ENCODE measurements at places on chromosomes 1 and 21.
A peak's percentile ranks its signal among the peaks of the same experiment; 100 is the strongest.

DNA sequence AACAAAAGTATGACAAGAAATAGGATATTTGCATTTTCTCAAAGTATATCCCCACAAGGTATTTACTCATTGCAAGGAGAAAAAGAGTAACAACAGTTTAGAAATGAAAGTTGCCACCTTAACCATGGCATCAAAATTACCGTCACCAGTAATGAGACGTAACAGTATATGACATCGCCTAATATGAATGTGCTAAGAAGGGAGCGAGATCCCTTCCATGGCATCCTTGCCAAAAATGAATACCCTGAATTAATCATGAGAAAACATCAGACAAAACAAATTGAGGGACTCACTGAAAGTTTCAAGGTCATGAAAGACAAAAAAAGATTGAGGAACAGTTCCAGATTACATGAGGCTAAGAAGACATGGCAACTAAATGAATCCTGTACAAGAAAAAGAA lies 78.9 kb upstream of the MROH9 start:
- DNase-seq, result no peak

- no peak for DNase-seq
These were observed 24.2 kb downstream of the PLEKHA6 start for GRCh38 chr1:204335533-204335932.

- DNase-seq, result no peak
These were observed 93.0 kb upstream of the SLC44A3 start for GRCh38 chr1:94726981-94727685.

- no peak for DNase-seq
These were observed 17.0 kb upstream of the PPIE start for GRCh38 chr1:39721664-39722063.

GRCh38 chr1:225763716-225764548 lies 13.7 kb upstream of the SRP9 start:
- no peak for DNase-seq

DNA sequence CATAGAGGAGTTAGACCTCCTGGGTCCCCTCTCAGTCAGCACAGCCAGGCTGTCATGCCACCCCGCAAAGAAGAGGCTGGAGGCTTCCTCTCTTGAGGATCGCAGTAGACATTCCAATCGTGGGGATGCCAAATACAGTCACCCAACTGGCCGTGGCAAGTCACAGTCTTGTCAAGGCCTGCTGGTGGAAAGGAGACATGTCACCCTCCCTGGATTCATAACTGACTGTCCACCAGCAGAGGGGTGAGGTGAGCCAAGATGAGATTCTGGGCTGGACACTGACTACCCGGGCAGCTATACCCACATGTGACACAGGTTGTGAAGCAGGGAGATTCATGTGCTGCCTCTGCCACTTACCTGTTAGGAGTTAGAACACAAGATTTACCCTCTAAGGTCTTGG lies 123.5 kb upstream of the NGF start:
- DNase-seq, result no peak

DNA sequence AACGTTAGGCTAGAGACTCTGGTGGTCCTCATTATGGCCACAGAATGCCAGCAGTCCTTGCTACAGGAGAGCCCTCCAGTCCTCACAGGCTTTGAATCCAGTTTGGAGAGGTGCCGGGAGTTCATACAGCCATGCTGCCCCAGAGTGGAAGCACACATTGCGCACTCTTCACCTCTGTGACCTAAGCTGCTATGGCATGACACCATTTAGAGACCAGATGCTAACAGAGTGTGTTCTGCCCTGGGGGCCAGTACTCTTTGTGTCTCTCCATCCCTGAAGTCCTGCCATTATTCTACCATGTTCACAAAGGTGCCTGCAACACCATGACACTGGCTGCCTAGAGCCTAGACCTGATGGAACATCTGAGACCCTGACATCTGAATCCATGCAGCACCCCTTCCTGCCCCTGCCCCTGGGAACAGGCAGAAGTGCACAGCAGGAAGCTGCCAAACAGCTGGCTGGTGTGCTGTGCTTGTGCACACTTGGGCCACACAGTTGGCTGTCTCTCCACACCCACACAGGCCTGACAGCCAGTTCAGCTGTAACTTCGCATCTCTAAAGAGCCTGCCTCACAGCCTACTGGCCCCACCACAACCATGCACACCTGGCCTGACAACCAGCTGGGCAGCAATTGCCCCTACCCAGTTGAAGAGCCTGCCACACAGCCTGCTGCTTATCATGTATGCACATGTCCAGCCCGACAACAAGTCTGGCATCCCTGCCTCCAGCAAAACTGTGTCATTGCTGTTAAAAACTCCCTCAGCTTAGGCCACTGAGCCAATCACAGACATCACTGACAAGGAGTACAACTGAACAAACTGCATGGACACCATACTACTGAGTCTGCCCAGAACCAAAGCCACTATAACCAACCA lies 49.1 kb downstream of the MCOLN2 start:
- peak; percentile 66 for DNase-seq

DNA sequence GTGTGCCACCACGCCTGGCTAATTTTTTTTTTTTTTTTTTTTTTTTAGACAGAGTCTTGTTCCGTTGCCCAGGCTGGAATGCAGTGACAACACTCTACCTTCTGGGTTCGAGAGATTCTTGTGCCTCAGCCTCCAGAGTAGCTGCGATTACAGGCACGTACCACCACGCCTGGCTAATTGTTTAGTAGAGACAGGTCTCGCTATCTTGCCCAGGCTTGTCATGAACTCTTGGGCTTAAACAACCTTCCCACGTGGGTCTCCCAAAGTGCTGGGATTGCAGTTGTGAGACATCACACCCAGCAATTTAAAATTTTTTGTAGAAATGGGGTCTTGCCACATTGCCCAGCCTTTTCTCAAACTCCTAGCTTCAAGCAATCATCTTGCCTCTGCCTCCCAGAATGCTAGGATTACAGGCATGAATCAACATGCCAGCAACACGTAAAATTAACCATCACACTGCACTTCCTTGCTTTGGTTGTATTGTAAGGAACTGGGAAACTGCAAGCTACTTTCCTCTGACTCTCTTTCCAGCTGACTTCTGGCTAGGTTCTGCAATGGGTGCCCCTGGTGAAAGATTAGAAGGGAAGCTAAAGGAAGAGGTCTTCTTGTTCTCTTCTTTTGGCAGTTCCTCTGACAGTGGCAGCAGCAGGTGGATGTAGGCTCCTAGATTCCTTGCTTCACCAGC lies 13.9 kb upstream of the IL6R start:
- DNase-seq, result peak; percentile 53

- DNase-seq, result no peak
These were observed 103.5 kb upstream of the CD55 start for GRCh38 chr1:207217778-207218511.

GRCh38 chr1:208066583-208066982 lies 155.7 kb upstream of the CD34 start:
- DNase-seq, result no peak

DNA sequence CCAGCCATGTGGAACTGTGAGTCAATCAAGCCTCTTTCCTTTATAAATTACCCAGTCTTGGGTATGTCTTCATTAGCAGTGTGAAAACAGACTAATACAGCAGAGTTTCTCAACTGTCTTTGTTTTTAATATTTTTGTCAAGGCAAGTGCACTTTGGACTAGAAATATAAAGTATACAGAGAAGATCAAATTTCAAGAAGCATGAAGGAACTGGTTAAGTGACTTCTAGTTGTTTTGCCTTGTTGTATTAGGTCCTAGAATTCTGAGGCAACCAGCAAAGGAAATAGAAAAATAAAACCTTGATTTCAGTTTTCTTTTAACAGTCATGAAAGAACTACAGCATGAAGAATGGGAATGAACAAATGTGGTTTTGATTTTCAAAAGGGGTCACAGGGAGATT lies 131.1 kb upstream of the PTGFR start:
- no peak for DNase-seq

GRCh38 chr1:158248118-158248517 lies 6.1 kb upstream of the CD1A start:
- DNase-seq, result no peak

DNA sequence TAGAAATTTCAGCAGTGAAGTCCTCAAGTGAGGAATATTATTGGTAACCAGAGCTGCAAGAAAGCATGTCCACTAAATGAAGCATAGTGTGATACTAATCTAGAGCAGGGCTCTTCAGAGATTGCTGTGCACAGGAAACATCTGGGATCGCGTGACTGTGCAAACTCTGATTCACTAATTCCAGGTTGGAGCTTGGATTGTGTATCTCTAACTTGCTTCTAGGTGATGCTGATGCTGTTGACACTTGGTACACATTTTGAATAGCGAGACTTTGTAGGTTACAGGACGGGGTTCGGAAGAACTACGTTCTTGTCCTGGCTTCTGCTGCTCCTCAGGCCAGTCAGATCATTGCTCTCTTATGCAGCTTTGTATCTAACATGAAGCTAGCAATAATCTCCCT lies 66.5 kb downstream of the PRRX1 start:
- DNase-seq, result no peak

DNA sequence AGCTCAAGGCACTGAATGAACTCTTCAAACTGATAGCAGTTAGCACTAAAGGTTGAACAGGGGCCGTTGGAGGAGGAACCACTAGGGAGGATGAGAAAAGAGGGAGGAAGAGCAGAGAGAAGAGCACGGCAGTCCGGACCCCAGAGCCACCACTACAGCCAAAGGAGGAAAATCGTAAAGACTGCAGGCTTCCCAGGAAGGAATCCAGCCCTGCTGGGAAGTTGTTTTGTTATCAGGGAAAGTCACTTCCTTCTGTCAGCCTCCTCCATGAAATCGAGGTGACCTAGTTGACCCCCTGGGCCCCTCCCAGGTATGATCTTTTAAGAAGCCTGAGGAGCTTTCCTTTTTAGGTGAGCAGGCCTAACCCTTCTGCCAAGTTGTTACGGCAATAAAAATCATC lies 88.2 kb downstream of the PBX1 start:
- DNase-seq, result no peak

GRCh38 chr1:91537281-91537986 lies 36.8 kb downstream of the CDC7 start:
- no peak for DNase-seq

GRCh38 chr21:34544032-34544496 lies 32.1 kb upstream of the KCNE1 start:
- peak; percentile 34 for DNase-seq

GRCh38 chr1:31799895-31800673 lies 15.7 kb downstream of the SPOCD1 start:
- no peak for DNase-seq

DNA sequence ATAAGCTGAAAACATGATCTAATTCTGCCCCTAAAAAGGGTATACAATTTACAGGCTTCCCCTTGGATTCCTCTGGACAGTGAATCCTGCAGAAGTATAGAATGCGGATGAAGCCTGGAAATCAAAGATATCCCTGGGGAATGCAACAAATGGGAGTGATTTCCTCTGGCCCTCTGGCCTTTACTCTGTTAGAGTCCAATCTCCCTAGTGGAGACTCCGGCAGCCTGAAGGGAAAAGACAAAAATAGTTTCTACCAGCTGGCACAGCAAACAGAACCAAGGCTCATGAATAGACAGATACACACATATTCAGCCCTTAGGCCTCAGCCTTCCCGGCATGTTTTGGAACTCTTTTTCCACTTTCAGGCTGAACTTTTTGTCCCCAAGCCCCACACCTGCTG lies 3.9 kb upstream of the LRRC52 start:
- DNase-seq, result no peak

- DNase-seq, result no peak
These were observed 13.5 kb downstream of the TNFRSF1B start for GRCh38 chr1:12180315-12180714.

GRCh38 chr1:77940921-77941570 lies 37.8 kb downstream of the FUBP1 start:
- no peak for DNase-seq

DNA sequence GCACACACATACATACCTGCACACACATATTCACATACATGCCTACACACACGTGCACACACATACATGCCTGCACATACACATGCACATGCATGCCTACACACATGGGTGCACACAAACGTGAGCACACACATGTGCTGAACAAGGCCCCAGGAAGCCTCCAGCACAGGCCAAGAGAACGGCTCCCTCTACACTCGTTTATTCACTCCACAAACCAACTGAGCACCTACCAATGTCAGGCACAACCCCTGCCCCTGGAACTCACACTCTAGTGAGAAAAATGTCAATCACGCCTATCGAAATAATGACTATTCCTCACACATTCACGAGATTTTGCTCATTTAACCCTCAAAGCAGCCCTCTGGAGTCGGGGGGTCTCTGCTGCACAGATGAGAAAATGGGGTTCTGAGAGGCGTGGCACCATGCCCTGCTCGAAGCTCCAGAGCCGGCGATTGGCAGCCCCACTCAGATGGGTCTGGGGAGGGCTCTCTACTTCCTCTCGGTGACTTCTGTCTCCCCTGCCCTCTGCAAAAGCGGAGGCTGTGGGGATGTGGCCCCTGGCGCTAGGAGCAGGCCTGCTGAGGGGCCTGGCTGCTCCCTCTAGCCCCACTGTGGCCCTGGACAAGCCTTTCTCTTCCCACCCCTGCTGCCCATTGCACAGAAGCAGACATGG lies 90.2 kb upstream of the RUNX3 start:
- no peak for DNase-seq

DNA sequence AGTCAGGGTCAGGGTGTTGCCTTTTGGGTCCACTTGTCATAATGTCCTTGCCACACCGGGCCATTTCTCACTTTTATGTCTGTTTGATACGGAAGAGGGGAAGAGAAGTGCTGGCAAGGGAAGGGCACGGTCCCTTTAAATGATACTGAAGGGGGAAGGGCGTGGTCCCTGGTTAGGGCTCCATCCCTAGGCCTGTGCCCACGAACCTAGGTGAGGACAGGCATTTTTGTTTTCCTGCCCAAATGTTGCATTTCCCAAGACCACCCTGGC lies 25.2 kb downstream of the B3GALT5 start:
- DNase-seq, result no peak

DNA sequence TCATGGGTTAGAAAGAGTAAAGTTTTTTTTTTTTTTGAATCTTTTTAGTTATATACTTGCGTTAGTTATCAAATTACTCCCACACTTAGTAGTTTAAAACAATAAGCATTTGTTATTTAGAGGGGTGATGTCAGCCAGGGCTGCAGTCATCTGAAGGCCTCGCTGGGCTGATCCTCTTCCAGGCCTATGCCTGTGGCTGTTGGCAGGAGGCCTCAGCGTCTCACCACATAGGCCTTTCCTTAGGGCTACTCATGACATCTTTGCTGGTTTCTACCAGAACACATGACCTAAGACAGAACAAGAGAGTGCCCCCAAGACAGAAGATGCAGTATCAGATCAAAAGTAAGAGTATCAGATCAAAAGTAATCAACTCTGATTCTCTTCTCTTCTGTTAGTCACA lies 167.4 kb downstream of the HHAT start:
- DNase-seq, result no peak

GRCh38 chr21:41121785-41122415 lies 46.1 kb upstream of the BACE2 start:
- no peak for DNase-seq

GRCh38 chr1:109877317-109877771 lies 33.3 kb upstream of the CSF1 start:
- DNase-seq, result no peak
